ENCODE measurements at places on chromosomes 16 and 17.

DNA sequence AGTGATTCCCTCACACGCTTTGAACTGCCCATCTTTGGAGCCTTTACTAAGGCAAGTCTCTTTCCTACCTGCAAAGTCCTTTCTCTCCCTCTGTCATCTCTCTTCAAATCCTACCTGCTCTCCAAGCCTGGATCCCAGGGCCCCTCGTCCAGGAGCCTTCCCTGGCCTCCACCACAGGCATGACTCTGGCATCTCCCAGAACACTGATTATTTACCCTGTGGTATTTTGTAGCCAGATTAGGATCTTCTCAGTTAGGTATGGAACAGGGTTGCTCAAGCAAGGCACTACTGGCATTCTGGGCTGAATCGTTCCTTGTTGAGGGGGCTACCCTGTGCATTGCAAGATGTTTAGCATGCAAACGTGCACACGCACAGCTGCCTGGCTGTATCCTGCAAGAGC lies 31.9 kb upstream of the POLR3E start:
- no peak for DNase-seq

DNA sequence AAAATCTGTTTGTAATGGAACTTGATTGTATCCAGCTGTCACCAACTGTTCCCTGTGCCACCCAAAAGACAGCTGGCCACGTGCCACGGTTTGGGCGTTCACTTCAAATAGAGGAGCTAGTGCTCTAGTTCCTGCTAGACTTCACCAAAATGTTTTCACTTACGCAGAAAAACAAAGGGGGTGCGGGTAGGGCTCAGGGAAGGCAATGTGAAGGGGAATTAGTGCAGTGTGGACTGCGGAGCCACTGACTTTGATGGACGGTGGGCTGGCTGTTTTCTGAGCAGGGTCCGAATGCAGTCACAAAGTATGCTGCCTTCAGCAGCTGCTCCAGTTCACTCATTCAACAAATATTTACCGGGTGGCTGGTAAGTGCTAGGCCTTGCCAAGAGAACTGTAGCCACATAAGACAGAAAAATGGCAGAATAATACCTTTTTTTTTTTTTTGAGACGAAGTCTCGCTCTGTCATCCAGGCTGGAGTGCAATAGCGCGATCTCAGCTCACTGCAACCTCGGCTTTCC lies 7.6 kb upstream of the CYTH1 start:
- peak; percentile 89 for DNase-seq

GRCh38 chr16:53545433-53545832 lies 42.4 kb upstream of the AKTIP start:
- no peak for DNase-seq

DNA sequence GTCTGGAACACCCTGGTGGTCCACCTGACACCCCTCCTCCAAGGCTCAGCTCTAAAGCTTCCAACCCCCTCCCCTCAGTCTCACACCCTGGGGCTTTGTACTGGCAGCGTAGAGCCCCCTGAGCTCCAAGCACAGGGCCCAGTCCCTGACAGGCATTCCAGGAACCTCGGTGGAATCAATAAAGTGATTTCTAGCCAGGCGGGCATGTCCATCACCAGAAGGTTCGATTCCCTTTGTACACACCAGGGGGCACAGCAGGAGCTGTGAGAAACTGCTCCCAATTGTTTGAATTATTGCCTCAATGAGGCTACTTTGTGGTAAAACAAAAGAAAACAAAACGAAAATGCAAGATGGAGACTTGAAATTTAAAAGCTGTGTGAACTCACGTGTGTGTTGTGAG lies 51.8 kb downstream of the SMPD3 start:
- DNase-seq, result peak; percentile 48

DNA sequence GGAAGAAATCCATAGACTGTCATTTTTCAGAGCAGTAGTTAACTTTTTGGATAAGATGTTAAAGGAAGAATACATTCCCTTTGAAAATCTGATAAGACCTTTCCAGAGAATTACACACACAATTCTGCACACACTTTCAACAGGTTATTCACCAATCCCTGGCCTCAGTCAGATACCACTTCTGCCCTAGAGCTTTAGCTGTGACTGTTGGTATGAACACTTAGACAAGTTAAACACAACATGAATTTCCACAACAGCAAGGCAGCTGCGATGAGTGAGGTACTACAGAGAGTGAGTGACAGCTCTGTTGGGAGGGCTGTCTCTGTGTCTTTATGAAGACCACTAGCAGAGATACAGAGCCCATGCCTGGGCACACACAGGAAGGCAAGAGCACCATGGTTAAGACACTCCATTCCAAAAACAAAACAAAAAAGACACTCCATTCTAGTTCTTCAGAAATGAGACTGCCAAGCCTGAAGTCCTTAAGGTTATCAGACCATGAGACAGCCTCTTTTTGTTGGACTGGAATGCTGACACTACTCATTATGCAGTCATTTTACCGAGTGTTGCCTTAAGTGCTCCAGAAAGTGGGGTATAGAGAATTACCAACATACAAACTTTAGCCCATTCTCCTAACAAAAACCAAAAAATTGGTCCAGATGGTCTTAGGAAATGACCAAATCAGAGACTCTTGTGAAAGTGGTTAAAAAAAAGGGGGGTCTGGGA lies 42.4 kb downstream of the TOM1L2 start:
- DNase-seq, result no peak

GRCh38 chr17:38877130-38877851 lies 7.4 kb downstream of the LASP1 start:
- no peak for DNase-seq

GRCh38 chr16:65537336-65537735 lies 415.5 kb upstream of the CDH11 start:
- peak; percentile 72 for DNase-seq

- no peak for DNase-seq
These were observed 54.8 kb downstream of the N4BP1 start for GRCh38 chr16:48555155-48555554.

DNA sequence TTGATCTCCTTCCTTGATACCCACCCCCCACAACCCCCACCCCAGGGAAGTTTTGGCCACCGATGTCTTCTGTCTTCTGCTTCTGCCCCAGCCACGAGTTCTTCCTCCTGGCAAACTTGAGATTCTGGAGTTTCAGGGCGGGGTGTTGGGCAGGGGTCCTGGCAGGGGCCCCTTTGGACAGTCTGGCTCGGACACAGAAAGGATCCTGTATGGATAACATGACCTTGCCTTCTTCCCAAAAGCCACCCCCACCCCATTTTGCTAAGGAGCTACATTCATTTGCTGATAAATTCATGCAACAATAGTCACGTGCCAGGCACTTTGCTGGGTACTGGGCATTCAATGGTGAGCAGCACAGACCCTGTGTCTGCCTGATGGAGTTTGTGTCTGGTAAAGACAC lies 5.9 kb upstream of the COL1A1 start:
- DNase-seq, result no peak

- no peak for DNase-seq
These were observed 546 bp downstream of the ZPBP2 start for GRCh38 chr17:39868554-39868942.

GRCh38 chr16:12295395-12295794 lies 318.9 kb downstream of the SNX29 start:
- DNase-seq, result no peak

Data from fibroblast of skin of abdomen (primary cell).